Heart right ventricle (tissue), 16 donors: ENCODE measurements at places on chromosomes 13 and 19. TPM values are rescaled to one million over a fixed set of nuclear protein-coding genes. Genes with fewer than 3 reads are reported as not detected.

DNA sequence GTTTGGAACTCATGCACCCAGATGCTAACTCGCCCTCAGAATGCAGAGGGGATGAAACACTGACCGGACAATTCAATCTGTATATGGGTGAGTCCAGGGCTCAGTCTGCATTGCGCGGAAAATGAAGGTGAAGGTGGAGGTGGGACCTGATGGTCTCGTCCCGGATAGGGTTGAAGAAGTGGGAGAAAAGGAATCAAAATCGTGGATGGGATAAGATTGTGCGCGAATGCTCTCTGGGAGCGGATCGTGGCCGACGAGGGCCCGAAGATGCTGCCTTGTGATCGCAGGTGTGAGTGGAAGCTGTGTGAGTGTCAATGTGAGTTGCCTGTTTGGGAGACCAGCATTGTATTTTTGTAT, 594 bp upstream of the ZNF850 start:
- DNase-seq, result no peak

- no peak for DNase-seq
These were observed 24.2 kb downstream of the ELAVL1 start for GRCh38 chr19:7981199-7981598.

Gene CD79A
- total RNA-seq, result not detected

Gene HS6ST3
- total RNA-seq, result 0.30 TPM

Gene CCDC194
- not detected for total RNA-seq

Gene SBK3
- 6.7 TPM for total RNA-seq

Gene CNN2
- 66.0 TPM for total RNA-seq

Gene CEACAM7
- total RNA-seq, result not detected
